ENCODE measurements at places on chromosomes 2 and 18. TPM values are rescaled to one million over a fixed set of nuclear protein-coding genes. Genes with fewer than 3 reads are reported as not detected.

Gene LDLRAD4
- total RNA-seq = not detected

Gene UXS1
- 18.5 TPM for total RNA-seq

Gene CNDP1
- total RNA-seq = not detected

Gene CELF4
- total RNA-seq = not detected

Gene WNT10A
- total RNA-seq = not detected

Gene DPP4
- total RNA-seq = 297 TPM

Gene IL1A
- 0.17 TPM for total RNA-seq

Gene NT5C1B
- total RNA-seq = not detected

Gene KCNIP3
- total RNA-seq = 1.7 TPM

Gene SPATA3
- not detected for total RNA-seq

Gene CXCR1
- total RNA-seq = not detected

Gene RBKS
- 1.3 TPM for total RNA-seq

Gene DYNAP
- not detected for total RNA-seq

Gene TGFA
- not detected for total RNA-seq

Gene ST8SIA3
- total RNA-seq = not detected

Gene PRSS56
- not detected for total RNA-seq

Gene C2orf66
- 0.26 TPM for total RNA-seq

Gene COL4A3
- 0.33 TPM for total RNA-seq

Gene UGT1A4
- not detected for total RNA-seq

Gene GPR55
- total RNA-seq = not detected

Gene KLHL30
- 1.2 TPM for total RNA-seq

Gene FTCDNL1
- total RNA-seq = 3.6 TPM

Gene ABHD1
- total RNA-seq = 0.26 TPM

Gene MALT1
- 18.0 TPM for total RNA-seq

Gene FIGN
- total RNA-seq = 1.5 TPM

Gene SERPINB2
- 3.9 TPM for total RNA-seq

Gene CMPK2
- total RNA-seq = 0.26 TPM

Gene EFR3B
- total RNA-seq = 0.51 TPM

Gene FAM228A
- total RNA-seq = 0.99 TPM

Gene GAREM1
- total RNA-seq = 1.5 TPM

Gene TACR1
- not detected for total RNA-seq

Gene NMS
- total RNA-seq = not detected

Gene CHRNA1
- 0.33 TPM for total RNA-seq

All from fibroblast of lung (primary cell).